CD4-positive, alpha-beta T cell treated with Interleukin-15 for 1 hour (primary cell): ENCODE measurements at places on chromosomes 7 and 10.

- no peak for DNase-seq
Observed at GRCh38 chr10:86204421-86205305, 161.9 kb downstream of the GRID1 start.

- DNase-seq = no peak
Observed at GRCh38 chr7:70646536-70647248, 485.3 kb upstream of the GALNT17 start.

GRCh38 chr7:43906331-43907010 is at the start of gene URGCP:
Gene URGCP, minus strand, starts transcription at chr7:43906596. Its CDS starts 21 bp downstream, at chr7:43906575.
- DNase-seq = peak; percentile 40

- DNase-seq = no peak
Observed at GRCh38 chr7:98294326-98294725, 12.8 kb downstream of the BRI3 start.

DNA sequence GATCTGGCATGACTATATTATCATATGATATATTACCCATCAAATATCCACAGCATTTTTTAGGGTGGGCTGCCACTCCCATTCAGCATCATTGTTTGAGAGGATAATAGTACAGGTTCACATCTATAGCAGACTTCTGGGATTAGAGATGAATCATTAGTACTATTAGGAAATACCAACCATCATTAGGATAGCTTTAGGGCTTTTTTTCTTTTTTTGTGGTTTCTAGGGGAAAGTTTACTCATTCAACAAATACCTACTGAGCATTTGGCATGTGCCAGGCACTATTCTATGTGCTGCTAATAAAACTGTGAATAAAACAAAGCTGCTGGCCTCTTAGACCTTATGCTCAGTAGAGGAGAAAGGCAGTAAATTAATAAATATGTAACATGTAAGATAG is 40.6 kb downstream of the NHLRC2 start:
- no peak for DNase-seq

DNA sequence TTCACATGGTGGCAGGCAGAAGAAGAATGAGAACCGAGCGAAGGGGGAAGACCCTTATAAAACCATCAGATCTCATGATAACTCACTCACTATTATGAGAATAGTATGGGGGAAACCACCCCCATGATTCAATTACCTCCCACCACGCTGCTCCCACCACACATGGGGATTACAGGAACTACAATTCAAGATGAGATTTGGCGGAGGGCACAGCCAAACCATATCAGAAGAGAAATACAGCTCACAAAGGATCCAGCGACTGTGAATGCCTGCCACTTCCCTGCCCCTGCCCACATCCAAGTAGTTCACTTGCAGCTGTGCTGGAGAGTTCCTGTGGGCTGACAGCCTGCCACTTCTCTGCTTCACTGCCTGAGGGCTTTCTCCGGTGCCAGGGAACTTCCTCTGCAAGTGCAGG is 148.7 kb downstream of the C7orf25 start:
- no peak for DNase-seq

- DNase-seq = no peak
Observed at GRCh38 chr10:61845196-61845949, 56.1 kb upstream of the ARID5B start.

DNA sequence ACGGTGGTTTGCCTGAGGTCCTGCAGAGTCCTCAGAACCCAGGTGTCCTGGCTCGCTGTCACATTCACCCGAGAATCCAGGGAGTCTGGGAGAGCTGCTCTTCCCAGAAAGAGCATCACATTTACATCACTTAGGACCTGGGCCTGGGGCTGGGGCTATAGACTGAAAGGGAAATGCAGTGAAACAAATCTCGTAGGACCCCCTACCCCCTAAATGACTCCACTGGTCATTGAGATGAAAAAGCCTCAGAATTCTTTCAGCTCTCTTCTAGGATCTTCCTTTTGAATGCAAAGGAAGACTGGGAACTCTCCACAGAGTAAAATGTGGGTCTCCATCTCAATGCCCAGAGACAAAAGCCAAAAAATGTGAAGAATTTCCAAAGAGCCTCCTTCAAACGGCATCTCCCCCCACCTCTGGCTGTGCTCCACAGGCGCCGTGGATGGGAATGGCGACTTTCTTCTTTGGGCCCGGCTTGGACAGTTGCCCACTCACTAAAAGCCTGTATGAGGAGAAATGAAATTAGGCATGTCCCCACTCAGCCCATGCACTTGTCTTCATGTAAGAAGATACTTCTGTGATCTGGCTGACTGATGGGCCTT is 49.0 kb upstream of the PODXL start:
- DNase-seq = no peak

- no peak for DNase-seq
Observed at GRCh38 chr7:50268990-50269389, 35.5 kb upstream of the IKZF1 start.

GRCh38 chr10:87622314-87623004 is 37.2 kb upstream of the PAPSS2 start:
- DNase-seq = no peak

DNA sequence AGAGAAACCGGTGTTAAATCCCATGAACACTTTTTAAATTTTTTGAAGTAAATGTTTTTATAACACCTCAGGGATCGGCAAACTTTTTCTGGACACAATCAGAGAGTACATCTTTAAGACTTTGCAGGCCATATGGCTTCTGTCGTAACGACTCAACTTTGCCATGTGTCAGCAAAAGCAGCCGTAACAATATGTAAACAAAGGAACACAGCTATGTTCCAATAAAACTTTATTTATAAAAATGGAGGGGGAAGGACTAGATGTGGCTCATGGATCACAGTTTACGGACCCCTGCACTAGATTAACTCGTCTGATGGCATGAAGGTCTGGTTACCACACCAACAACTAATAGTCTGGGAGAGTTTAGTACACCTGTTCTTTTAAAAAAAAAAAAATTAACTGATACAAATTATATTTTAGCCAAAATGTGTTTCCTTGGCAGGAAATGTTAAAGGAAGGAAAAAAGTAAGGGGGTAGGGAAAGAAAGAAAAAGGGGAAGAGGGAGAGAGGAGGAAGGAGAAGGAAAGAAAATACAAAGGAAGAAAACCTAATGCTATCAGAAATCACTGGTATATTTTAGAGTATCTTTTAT is 50.2 kb downstream of the ABI1 start:
- DNase-seq = no peak

DNA sequence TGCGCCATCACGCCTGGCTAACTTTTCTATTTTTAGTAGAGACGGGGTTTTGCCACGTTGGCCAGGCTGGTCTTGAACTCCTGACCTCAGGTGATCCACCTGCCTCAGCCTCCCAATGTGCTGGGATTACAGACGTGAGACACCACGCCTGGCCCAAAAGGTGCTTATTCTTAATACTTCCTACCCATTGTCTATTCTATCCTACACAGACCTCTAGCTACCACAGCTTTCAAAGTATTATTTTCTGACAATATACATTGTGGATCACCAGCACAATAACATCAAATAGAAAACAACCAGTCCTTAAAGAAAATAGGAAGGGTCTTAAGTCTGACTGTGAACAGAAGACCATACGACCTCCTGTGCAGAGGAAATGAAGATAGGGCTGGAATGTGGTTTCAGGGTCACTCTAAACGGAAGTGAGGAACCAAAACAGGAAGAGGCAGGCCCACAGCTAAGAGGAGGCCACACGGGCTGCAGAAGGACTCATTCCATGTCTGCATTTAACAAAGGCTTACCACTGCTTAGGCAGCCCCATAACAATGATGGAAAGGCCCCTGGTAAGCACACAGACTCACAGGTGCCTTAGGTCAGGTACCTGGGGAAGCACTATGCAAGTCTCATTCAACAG is 115.2 kb downstream of the ZFAND4 start:
- DNase-seq = peak; percentile 29

GRCh38 chr7:136045181-136045580 is 68.0 kb upstream of the MTPN start:
- no peak for DNase-seq

GRCh38 chr7:26580711-26581110 is 283.7 kb downstream of the SKAP2 start:
- no peak for DNase-seq

DNA sequence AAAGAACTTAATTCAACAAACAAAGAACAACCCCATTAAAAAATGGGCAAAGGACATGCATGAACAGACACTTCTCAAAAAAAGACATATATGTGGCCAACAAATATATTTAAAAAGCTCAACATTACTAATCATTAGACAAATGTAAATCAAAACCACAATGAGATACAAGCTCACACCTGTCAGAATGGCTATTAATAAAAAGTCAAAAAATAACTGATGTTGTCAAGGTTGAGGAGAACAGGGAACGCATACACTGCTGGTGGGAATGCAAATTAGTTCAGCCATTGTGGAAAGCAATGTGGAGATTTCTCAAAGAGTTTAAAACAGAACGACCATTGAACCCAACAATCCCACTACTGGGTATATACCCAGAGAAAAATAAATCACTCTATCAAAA is 19.1 kb downstream of the ZFAND4 start:
- no peak for DNase-seq

DNA sequence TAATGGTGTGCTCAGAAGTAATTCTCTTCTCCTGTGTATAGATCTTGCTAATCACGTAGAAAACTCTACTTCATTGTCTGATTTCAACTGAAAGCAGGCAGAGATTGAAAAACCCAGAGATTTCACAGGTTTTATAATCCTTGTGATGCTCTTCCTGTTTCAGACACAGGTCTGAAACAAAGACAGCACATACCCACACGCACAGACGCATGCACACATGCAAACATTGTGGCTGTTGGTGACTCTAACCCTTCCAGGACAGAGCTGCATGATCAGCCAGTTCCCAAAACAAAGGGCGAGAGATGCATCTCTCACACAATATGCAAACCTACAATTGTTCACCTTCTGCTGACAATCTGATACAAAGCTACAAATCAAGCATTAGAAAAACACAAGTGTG is 11.1 kb upstream of the TFEC start:
- no peak for DNase-seq

DNA sequence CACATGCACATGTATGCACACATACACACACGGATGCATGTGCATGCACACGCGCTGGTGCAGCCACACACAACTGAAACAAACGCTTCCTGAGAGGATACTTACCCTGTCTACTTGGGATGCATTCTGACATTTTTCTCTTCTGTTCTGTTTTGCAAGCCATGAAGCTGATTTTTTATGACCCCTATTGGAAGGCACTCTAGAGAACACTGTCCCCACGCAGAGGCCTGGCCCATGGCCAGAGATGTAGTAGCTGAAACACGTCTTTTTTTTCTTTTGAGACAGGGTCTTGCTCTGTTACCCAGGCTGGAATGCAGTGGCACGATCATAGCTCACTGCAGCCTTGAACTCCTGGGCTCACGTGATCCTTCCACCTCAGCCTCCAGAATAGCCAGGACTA is 47.9 kb downstream of the VWA2 start:
- no peak for DNase-seq

DNA sequence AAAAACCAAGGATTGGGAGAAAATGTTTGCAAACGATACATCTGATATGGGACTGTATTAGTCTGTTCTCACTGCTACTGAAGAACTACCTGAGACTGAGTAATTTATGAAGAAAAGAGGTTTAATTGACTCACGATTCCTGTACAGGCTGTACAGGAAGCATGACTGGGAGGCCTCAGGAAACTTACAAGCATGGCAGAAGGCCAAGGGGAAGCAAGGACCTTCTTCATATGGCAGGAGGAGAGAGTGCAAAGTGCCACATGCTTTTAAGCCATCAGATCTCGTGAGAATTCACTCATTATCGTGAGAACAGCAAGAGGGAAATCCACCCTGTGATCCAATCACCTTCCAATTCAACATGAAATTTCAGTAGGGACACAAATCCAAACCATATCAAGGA is 11.0 kb downstream of the ZNF713 start:
- DNase-seq = no peak

DNA sequence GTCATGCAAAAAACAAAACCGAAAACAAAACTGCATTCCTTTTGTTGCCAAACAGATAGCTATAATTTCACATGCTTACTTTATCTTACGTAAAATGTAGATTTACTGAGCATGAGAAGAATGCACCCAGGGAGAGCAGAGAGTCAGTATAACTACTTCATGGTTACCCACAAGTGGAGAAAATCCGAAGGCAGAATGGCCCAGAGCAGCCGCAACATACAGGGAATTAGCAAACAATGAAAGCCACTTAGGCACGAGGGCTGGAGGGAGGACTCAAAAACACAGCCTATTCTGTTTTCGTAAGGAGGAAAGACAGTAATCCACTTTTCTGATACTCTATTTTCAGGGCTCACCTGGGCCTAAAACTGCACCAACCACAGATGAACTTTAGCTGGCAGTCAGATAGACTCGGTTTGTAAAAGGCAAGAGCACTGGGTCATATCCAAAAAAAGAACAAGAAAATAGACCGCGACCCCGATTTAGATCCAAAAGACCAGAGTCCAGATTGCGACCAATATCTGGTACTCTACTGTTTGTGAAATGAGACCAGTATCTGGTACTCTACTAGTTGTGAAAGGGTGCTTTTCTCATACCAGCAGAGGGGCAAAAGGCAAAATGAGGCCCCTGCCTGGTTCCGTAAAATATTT is 1.3 kb downstream of the ITPRIP start:
- DNase-seq = no peak

DNA sequence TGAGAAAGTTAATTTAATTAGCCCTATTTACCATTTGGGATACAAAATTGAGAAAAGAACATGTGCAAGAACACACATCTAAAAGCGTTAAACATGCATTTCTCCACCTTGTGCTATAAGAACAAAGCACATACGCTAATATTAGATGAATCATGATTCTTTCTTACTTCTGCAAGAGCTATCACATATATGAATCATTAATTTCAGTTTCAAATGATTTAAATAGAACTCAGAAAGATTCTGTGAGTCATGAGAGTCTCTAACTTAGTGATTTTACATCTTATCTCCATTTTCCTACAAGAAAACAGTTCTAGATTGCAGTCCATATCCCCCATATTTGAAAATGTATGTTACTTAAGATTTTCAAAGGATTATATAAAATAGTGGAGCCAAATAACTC is 173.9 kb downstream of the RNLS start:
- no peak for DNase-seq

- no peak for DNase-seq
Observed at GRCh38 chr7:112533591-112533990, 52.8 kb downstream of the LSMEM1 start.

DNA sequence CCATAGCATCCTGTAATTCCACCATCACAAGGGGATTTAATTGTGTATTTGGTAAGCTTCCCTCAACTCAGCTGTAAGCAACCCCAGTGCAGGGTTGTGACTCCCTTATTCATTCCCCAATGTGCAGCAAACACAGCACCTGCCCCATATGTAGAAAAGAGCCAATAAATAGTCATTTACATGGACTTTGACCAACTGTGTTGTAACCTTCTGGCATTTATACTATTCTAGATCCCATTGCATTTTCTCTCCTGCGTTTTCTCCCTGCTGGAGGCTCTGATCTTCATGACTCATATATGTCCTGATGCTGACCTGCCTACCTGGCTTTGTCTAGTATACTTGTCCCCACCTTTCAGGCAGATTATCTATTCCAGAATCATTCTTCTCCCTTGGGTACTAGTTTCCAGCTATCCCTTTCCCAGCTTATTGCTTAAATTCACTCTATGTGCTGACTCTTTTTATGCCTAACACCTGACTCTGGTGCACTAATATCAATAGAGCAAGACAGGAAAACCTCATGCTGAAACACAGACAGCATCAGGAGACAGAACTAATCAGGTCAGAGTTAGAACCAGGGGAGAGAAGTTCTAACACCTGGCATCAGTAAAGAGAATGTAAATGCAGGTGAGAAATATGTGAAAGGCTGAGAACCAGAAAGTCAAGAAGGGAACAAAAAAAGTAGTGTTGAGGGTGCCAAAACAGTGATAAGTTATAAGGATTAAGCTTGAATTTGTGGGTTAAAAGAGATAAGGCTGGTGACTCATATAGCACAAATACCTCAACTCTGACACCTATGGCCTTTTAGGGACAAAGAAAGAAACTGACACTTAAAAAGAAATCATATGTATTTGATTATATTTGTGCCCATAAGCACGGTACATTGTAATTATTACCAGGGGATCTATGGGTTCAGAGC is 402.7 kb downstream of the IPMK start:
- no peak for DNase-seq
